Stimulated activated CD4-positive, alpha-beta T cell treated with anti-CD3 and anti-CD28 coated beads, Interleukin-4, amount 100 ng/mL, for 24 hours (primary cell): ENCODE measurements at places on chromosomes 3 and 15.

DNA sequence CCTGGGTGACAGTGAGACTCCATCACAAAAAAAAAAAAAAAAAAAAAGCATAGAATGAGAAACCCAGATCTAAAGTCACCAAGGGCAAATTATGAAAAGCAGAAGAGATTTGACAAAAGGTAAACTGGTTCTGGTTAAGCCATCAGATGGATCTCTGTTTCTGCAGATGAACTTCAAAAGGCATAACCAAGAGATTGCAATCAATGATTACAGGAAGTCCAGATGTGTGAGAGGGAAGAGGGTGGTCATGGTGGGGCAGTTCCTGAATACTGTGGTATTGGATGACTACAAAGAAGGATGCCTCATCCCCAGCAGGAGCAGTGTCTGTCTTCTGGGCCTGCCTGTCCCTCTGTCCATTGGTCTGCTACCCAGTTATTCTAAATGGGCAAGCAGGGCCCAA is 3.8 kb downstream of the P4HTM start:
- no peak for DNase-seq

DNA sequence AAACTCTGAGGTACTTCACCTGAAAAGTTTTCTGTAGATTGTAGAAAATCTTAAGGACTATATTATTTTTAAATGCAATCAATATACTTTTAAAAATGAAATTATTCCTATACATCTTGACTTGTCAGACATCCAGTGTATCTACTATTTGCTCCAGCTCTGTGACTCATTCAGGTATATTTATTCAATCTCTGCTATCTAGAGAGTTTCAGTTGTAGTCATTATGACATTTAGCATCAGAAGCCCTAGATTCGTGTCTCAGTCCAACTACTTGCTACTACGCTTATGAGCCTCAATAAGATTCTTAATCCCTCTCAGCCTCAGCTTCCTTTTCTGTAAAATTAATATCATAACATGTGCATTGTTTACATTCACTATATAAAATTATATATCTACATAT is 22.3 kb upstream of the EIF1B start:
- DNase-seq = no peak

DNA sequence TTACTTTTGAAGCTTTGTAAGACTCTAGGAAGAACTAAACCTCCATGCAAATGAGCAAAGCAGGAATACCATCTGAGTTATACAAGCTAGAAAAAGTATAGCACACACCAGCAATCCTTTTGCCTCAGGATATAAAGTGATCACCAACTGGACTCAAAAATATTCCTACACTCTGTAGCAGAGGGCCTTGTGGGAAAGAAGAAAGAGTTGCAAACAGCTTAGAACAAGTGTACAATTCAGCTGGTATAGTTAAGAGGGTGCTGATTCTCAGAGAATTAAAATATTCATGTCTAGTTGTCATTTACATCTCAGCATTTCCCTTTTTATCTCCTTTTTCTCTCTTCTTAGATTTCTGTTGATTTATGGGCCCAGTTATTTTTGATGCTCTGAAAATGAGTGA is 248.4 kb downstream of the GAP43 start:
- DNase-seq = no peak

DNA sequence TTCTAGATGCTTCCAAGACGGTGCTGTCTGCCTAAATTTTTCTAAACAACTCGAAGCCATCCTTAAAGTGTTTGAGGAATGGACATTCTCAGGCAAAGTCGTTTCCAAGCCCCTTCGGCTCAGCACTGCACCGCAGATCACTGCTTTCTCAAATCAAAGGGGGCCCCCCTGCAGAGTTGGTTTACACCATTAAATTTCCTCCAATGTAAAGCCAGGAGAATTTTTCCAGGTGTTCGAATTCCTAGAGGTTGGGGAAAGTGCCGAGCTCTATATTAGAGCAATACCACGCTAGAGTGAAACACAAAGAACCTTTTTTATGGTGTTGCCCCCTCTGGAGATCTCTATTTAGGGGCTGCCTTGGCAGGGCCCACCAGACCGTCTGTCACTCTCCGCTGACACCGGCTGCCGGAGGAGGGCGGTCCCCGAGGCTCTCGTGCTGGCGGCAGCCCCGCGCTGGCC is 277.9 kb upstream of the NR2F2 start:
- no peak for DNase-seq

- DNase-seq = no peak
These were observed 188.3 kb downstream of the CFAP20DC start for GRCh38 chr3:58861551-58861950.

DNA sequence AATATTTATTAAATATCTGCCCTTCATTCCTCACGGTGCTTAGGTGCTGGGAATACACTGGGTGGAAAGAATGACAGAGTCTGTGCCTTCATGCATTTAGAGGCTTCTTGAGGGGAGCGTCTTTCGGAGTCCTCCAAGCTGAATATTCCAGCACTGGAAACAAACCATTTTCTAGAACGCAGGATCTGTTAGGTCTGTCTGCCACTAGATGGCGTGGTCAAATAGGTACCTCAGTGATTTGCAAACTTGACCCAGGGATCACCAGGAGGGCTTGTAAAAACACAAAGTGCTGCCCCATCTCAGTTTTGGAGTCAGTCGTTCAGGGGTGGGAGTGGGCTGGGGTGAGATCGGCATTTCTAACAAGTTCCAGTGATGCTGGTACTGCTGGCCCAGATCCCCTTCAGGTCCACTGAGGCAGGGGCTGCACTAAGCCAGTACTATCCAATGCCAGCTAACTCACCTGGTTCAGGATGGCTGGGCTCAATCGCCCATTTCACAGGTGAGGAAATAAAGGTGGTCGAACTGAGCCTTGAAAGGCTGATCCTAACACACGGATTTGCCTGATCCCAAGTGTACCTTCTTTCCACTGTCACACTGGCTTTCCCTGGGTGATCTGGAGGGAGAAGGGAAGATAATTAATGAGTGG is 14.8 kb downstream of the ARNT2 start:
- DNase-seq = no peak

GRCh38 chr3:14688525-14688924 is 13.6 kb downstream of the C3orf20 start:
- no peak for DNase-seq

DNA sequence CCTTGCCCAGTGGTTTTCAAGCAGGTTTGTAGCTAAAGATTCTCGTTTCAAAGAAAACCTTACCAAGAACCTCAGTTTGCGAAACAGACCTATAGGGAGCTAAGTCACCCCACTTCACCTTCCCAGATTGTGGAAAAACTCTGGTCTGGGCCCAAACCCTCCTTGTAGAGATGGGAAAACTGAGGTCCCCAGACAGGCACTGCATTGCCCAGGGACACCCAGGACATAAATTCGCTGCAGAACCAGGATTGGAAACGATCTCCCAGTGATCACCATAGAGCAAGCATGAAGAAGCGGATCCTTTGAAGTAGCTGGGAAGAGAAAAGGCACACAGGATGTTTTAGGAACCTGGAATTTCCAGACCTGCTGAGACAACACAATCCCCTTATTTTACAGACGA is 85.6 kb upstream of the PIAS1 start:
- no peak for DNase-seq

DNA sequence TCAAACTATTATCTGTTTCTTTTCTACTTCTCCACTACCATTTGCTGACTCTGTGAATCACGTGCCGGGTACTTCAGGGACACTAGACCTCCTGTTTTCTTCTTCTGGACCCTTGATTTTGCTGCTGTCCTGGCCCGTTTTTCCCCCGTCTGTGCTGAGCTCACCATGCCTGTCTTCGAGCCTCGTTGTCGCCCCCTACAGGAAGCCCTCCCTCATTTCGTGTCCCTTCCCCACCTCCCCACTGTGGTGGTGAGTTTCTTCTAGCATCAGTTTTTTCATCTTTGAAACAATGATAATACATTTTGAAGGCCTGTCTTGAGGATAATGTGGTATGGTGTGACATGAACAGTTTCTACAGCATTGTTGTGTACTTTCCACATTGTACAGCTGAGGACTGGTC is 12.8 kb downstream of the GABRG3 start:
- DNase-seq = no peak

DNA sequence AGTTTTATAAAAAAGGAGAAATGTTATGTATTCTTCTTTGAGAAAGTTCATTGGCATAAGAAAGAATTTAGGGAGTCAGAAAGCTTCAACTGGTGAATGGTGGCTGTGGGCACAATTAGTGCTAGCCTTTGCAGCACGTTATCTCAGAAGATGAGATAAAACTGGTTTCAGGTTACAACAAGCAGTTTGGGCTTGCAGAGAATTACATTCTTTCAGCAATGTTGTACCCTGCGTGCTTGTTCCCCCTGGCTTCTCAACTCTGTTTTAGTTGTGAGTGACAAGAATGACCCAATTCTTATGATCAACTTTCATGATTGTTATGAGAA is 31.6 kb upstream of the ACP3 start:
- no peak for DNase-seq

DNA sequence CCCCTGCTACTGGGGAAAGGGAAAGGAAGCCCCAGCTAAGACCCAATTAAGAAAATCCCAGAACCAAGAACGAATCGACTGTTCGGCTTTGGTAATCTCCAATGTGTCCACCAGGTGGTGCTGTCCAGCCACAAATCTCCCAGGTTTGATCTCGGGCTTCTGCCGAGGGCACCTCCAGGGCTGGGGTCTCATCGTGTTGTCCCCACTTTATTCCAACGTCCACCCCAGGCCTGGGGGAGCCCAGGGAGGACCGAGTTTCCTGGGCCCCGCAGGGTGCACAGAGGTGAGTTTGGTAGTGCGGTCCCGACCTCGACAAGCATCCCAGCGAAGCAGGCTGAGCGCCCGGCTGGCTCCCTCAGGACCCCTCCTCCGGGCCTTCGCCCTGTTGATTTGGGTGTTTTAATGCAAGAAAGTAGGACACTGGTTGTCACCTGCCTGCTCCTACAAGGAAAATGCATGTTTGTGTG is 185.1 kb downstream of the GOLGA6L6 start:
- DNase-seq = peak; percentile 87
